ENCODE measurements at places on chromosomes 6 and 20. TPM values are rescaled to one million over a fixed set of nuclear protein-coding genes. Genes with fewer than 3 reads are reported as not detected.
A peak's percentile ranks its signal among the peaks of the same experiment; 100 is the strongest.

DNA sequence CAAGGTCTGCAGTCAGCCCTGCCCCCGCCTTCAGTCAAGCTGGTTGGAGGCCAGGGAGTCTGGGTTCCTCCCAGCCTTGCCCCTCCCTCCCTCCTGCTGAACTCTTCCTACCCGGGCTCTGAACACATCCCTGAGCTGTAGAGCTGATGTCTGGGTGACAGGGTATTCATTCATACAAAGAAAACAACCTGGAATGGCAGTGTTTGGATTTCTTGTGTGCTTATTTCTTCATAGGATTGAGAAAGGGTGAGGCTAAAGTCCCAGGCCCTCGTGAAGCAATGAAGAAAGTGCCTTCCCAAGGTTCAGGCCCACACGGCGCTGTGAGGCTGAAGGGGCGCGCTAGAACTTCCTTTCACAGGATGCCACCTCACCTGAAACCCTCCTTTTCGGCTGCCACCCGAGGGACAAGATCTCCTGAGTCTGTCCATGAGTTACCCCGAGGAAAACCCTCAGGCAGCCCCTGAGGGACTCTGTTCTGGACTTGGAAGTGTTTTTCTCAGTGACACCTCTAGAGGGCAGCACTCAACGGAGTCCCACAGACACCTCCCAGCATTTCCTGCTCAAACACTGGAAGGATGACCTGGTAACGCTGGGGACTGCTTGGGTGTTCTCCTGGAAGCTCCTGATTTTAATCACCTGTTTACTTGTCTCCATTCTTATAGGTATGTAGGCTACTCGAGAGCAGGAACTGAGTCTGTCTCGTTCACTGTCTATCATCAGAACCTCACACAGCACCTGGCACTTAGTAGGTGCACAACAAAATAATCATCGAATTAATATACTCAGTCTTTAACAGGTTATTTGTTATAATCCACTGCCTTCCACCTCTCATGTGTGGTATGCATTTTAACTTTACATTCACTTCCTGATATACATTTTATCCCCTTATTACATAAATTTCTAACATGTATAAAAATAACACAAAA is 11.8 kb upstream of the GSTA1 start:
- DNase-seq = no peak

DNA sequence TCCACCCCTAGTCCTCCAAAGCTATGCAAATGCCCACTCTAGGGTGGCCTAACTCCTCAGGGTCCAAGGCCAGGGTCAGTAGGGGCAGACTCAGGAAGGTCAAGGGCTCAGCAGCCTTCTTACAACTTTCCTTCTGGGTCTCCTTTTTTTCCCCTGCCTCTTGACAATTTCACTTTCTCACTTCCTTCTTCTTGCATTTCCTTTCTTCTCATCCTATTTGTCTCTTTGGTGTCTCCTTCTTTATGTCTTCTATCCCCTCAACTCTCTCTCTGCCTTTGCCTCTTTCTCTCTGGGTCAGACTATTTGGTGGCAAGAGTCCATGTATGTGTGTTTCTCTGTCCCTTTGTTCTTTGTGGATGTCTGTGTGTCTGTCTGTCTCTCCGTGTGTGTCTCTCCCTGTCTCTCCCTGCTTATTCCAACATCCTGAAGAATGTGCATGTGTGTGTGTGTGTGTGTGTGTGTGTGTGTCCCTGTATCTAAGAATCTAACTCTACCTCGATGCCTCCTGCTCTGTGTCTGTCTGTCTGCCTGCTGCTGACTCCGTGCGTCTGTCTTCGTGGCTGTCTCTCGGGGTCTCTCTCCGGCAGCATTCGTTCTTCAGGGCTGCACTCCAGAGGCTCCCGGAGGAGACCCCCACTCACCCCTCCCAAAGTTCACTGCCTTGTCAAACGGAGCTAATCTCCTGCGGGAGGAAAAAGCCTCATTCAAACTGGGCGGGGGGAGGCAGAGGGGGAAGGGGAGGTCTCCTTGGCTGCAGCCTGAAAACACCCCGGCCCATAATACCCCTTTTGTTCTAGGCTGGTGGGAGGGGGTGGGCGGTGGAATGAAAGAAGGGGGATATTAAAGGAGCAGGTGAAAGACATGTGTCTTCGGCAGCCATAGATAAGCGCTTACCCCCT is 51.7 kb upstream of the FOXP4 start:
- DNase-seq = no peak

DNA sequence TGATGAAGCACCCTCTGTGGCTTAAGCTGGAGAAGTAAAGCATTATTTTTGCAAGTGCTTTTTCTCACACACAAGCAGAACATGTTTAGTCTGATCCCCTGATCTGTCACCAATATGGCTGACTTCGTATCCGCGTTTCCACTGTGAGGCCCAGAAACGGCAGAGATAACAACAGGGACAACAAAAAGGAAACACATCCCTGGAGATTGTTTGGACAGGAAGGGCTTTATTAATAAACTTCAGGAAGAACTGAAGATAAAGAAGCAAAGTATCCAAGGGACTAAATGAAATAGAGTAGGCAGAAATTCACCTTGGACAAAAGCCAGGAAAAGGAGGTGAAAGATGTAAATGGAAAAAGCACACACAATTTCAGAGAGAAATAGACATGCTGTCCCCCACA is 49.2 kb downstream of the RARS2 start:
- no peak for DNase-seq

GRCh38 chr6:100276311-100277057 is 188.2 kb downstream of the SIM1 start:
- no peak for DNase-seq

DNA sequence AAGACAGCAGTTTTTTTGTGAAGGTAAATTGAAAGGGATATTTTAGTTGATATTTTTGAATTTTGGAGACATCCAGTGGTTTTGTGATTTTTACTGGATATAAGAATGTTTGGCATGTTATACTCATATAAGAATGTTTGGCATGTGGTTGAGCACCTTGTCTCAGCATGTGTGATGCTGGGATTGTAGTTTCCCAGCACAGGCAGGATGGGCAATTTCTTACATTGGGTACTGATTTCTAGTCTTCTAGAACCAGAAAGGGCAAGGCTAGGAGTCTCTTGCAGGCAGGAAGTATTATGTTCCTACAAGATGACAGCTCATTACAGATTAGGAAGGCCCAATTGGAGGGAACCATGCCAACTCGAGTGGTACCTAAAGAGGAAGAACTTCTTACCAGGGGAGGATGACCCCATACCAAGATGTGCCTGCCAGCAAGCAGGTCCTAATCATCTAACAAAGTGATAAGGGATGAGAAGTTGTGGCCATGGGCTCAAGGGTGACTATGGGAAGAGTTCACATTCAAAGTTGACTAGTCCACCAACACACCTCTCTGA is 377.8 kb downstream of the UTRN start:
- no peak for DNase-seq

GRCh38 chr20:1801225-1801928 is 93.8 kb upstream of the SIRPA start:
- no peak for DNase-seq

- no peak for DNase-seq
Measured at GRCh38 chr6:170273191-170273590, 17.7 kb downstream of the DLL1 start.

GRCh38 chr6:107114926-107115694 is at the start of gene BEND3:
TSS of gene BEND3 (minus strand) at chr6:107115515. CDS start at chr6:107099285, 16,230 bp downstream.
- DNase-seq = no peak

- no peak for DNase-seq
Measured at GRCh38 chr6:125749865-125750691, 646 bp downstream of the HEY2 start.

DNA sequence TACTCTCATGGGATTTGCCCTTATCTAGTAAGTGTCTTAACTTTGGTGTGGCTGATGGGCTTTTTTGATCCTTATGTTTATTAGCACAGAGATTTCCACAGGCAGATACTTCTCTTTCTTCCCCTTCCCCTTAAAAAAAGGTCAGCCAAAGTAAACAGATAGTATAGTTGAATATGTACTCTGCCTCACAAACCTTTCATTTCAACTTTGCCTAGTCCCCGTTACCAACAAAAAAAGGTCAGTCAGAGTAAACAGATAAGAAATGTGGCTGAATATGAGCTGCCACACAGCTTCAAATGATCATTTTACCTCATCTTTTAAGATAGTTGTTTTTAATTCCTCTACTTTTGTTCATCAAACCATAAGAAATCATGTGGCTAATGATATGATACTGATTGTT is 34.1 kb upstream of the SLC35D3 start:
- no peak for DNase-seq

GRCh38 chr20:36499211-36499610 is 42.1 kb upstream of the MYL9 start:
- DNase-seq = no peak

- no peak for DNase-seq
Measured at GRCh38 chr20:3237958-3238615, 903 bp downstream of the SLC4A11 start.

- no peak for DNase-seq
Measured at GRCh38 chr6:53461041-53461656, 83.8 kb downstream of the GCLC start.

DNA sequence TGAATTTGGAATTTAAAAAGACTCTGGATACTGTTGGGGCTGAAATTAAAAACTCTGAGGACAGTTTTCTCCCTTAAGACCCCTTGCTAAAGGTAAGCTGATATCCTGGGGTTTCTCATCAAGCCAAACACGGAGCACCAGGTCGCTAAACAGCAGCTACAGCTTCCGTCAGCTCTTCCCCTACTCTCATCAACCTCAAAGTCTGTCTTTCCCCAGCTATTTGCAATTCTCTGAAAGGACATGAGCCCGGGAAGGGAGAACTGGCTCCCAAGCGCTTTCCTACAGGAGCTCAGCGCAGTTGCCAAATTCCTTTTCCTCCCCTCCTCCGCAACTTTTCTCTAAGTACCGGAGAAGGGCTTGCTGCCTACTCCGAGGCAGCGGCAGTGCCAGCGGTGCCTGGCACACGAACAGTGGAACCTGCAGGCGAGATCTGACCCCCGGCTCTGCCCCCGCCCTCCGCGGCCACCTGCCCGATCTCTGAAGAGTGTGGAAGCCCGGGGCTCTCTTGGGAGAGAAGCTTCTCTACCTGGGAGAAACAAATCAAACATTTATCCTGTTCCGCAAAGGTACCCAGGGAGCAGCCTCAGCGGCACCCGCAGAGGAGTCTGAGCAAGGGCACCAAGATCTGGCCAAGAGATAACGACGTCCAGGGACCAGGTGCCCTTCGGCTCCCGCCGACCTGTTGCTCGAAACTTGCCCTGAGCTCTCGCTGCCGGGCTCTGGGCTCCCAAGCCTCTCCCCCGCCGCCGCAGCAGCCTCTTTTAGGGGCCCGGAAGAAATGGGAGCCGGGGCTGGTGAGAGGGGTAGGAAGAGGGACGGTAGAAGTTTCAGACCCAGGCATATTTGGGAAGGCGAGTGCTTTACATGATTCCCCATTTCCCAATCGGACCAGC is 2.2 kb downstream of the CBLN4 start:
- no peak for DNase-seq

DNA sequence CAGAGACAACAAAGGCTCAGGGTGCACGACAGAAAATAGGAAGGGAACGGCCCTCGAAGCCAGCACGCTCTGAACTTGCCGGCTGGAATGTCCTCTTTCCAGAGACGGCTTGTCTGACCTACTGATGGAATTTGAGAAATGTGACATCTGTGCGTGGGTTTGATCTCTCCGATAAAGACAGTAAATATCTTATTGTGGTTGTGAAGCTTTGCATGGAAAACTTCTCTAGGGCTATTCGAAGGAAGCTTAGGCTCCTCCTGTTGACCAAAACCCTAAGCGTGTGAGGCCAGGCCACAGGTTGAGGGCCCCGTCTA is 247.3 kb downstream of the ZNF217 start:
- no peak for DNase-seq

DNA sequence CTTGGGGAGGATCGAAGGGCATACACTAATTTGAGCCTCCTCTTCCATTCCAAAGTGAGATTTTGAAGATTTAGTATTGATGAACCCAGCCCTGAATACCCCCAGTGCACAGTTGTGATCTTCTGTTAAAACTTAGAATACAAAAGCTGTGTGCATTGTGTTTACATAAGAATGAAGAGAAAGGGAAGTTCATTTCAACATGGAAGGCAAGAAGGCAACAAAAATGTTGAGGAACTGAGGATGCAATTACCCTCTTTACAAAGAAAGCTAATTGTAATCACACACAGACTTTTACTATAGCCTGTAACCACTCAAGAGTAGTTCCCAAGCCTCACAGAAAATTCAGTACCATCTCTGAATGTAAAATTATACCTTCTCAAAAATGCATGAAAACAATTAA is 49.3 kb downstream of the GFOD1 start:
- DNase-seq = no peak

GRCh38 chr20:12970372-12970821 is 38.4 kb upstream of the SPTLC3 start:
- DNase-seq = peak; percentile 28

SLC24A3 gene
- 7.1 TPM for total RNA-seq

TMEM217 gene
- 1.3 TPM for total RNA-seq

TSHZ2 gene
- 10.1 TPM for total RNA-seq

CLPSL2 gene
- not detected for total RNA-seq

BMP6 gene
- total RNA-seq = 3.7 TPM

NKX2-2 gene
- total RNA-seq = not detected

CLIC5 gene
- 4.0 TPM for total RNA-seq

EPM2A gene
- 7.9 TPM for total RNA-seq
